RPMI7951 (cell line): ENCODE measurements at places on chromosomes 5 and 9. TPM values are rescaled to one million over a fixed set of nuclear protein-coding genes. Genes with fewer than 3 reads are reported as not detected.

- no peak for DNase-seq
Measured at GRCh38 chr5:5886812-5887486, 464.5 kb downstream of the ICE1 start.

GRCh38 chr5:1000329-1000728 lies 8.3 kb upstream of the NKD2 start:
- DNase-seq, result no peak

DNA sequence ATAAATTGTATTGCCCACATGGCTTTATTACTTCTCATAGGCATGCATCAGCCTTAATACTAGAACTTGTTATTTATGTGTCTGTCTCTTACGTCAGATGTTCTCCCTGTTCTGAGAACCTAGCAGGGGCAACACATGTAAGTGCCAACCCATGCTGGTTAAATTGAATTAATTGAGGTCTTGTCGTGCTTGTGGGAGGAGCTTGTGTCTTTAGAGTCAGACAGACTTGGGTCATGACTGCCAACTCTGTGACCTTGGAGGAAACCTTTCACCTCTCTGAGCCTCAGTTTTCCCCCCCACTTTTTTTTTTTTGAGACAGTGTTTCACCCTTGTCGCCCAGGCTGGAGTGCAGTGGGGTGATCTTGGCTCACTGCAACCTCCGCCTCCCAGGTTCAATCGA lies 2.2 kb upstream of the MEGF9 start:
- no peak for DNase-seq

DNA sequence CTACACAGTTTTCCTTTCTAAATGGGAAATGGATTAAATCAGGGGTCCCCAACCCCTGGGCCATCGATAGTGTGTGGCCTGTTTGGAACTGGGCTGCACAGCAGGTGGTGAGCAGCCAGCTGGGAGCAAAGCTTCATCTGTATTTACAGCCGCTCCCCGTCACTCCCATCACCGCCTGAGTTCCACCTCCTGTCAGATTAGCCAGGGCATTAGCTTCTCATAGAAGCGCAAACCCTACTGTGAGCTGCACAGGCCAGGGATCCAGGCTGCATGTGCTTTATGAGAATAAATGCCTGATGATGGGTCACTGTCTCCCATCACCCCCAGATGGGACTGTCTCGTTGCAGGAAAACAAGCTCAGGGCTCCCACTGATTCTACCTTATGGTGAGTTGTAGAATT lies 41.2 kb upstream of the FLT4 start:
- DNase-seq, result no peak

GRCh38 chr5:3391210-3391609 lies 204.4 kb upstream of the IRX1 start:
- DNase-seq, result no peak

The NFIL3 gene
- 11.9 and 12.0 TPM in 2 replicates for total RNA-seq

The PCDHA10 gene
- not detected in 2 replicates for total RNA-seq

GRCh38 chr5:79924936-79925893 lies 65.8 kb downstream of the MTX3 start:
- DNase-seq, result peak; percentile 38

- DNase-seq, result no peak
Measured at GRCh38 chr5:111535879-111536549, 23.7 kb upstream of the STARD4 start.

The ENG gene
- total RNA-seq, result 32.1 and 34.8 TPM in 2 replicates
